ENCODE measurements at places on chromosomes 2 and 18.

DNA sequence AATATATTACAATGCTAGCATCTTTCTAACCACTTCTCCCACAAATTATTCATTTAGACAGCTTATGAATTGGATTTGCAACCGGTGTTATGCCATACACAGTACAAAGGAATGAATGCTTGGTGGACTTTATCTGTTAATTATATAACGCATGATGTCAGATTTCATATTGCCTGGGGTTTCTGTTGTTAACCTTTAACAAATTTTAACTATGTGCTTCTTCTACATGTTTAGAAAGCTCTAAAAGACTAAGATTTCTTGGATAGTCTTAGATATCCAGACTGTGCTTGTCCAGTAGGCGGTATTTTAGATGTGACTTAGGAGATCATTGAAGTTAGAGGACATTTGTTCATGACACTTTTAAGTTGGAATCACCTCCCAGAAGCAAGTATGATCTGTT is 976.3 kb downstream of the TMEM182 start:
- no peak for DNase-seq

- DNase-seq: no peak
Observed at GRCh38 chr2:105375001-105375561, 23.8 kb downstream of the FHL2 start.

- DNase-seq: no peak
Observed at GRCh38 chr2:32783933-32784332, 156.1 kb downstream of the TTC27 start.

GRCh38 chr2:179428649-179429048 is 164.0 kb upstream of the SESTD1 start:
- no peak for DNase-seq

- DNase-seq: no peak
Observed at GRCh38 chr2:11850082-11850481, 103.7 kb downstream of the LPIN1 start.

DNA sequence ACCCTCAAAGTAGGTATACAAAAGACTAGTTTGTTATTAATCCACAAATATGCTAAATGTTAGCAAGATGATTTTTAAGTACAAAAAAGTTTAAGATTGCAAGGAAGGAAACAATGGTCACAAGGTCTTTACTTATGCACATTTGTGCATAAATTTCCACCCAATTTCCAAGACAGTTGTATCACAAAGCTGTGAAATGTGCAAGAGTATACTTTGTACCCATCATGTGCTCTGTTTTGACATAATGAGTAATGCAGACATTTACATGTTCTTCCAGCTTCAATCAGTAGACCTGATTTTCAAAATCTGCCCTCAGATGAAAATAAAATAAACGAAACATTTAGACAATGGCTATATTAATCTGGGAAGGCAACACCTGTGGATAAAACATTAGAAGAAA is 27.0 kb downstream of the SLC5A7 start:
- DNase-seq: no peak

DNA sequence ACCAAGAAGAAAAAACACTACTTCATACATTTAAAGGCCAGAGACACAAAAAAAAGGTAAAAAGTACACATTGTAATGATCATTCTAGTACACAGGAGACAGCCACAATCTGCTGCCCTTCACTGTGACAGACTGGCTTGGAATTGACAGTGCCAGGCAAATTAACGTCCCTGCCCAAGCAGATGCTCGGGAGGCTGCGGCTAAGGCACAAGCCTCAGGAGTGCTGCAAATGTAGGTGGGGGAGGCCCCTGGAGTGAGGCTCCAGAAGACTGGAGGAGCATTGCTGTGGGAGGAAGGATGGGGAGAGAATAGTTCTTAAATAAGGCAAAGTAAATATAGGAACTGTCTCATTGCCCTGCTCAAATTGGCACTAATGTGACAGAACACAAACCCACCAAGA is 18.6 kb downstream of the ERCC3 start:
- DNase-seq: no peak

- no peak for DNase-seq
Observed at GRCh38 chr2:171320208-171320621, 113.6 kb downstream of the METTL8 start.

DNA sequence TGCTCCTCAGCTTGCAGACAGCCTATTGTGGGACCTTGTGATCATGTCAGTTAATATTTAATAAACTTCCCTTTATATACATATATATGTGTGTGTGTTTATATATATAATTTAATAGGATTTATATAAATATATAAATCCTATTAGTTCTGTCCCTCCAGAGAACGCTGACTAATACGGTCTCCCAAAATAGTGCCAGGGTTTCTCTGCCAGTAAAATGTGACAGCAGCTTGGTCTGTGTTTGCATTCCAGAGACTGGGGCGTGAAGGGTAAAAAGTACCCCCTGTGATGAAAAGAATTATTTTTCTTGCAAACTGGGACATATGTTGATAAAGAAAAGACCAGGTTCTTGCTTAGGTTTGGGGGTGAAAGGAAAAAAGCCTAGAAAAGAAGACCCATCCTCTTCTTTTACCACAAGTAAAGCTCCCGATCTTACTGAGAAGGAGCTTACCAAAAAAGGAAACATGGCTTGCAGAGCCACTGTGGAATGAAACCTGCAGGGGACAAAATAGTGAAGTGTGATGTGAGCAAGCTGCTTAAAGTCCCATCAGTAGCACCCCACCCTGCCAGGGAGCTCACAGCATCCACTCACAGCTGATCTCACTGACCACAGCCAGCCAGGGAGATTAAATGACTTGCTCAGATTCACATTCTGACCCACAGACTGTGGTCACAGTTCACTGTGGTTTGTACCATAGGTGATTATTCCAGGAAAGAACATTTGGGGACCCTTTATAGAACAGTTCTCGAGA is 110.9 kb upstream of the RMP24 start:
- DNase-seq: no peak

GRCh38 chr2:227153307-227153706 is 10.7 kb downstream of the COL4A4 start:
- no peak for DNase-seq

GRCh38 chr2:7009207-7009911 is 92.1 kb downstream of the RNF144A start:
- no peak for DNase-seq

- no peak for DNase-seq
Observed at GRCh38 chr2:42865884-42866881, 73.8 kb upstream of the HAAO start.

GRCh38 chr18:66377291-66377690 is 226.6 kb downstream of the CDH19 start:
- DNase-seq: no peak

- DNase-seq: no peak
Observed at GRCh38 chr2:40489678-40489960, 37.7 kb upstream of the SLC8A1 start.

DNA sequence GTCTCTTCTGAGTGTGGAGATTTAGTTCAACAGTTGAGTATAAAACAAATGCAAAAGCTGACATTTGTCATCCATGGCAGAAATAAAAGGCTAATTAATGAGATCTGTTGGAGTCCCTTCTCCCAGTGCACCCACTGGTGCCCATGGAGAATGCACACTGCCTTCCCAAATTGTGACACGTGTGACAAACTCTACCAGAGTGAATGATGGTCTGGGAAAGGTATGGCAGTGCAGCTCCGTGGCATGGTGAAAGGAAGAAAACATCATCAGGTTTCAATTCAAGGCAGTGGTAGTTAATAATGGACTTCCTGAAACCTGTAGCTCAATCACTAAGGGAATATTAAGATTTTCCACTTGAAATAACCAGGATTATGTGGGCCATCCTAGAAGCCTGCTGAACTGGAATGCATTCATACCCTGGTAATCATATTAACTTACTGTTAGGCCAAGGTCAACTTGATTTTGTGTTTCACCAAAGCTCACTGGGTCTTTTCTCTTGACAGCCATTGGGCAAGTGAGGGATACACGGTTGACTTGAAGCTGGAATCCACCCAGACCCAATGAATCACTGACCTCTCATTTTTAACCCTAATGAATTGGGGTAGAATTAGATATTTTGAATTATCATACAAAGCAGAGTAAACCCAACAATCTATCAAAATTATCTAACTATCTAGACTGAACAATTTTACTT is 167.6 kb downstream of the AFF3 start:
- no peak for DNase-seq

GRCh38 chr2:20590704-20591515 is 60.0 kb downstream of the HS1BP3 start:
- DNase-seq: no peak

DNA sequence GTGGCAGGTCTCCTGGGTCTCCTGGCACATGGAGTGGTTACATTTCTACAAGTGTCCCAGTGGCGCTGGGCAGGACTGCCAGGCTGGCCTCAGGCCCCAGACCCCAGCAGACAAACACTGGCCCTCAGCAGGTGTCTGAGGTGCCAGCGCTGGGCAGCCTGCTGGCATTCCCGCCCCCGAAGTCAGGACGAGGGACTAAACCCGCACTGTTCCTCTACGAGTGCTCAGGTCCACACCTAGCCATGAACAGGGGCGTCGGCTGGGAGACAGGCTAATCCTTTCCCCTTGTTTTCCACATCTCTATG is 12.8 kb downstream of the SNED1 start:
- DNase-seq: no peak

DNA sequence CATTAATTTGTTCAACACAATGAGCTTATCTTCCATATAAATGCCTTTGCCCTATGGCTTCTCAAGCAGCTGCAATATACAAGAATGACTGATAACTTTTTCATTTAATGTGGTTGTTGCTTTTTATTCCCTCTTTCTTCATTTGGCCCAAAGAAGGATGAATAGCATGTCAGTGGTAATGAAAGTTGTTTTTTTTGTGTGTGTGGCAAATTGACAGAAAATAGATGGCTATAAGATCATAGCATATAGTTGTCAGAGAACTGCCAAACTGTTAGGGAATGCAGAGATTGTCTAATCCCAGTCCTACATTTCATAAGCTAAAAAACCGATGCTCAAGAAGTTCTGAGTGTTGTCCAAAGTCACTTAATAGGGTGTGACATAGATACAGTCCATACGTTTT is 244.3 kb downstream of the ACTR3 start:
- DNase-seq: no peak

Measured in CD4-positive, alpha-beta T cell treated with Interleukin-17A for 1 hour (primary cell).